Suppressor macrophage treated with lipopolysaccharide for 1 hour (primary cell): ENCODE measurements at places on chromosomes 5 and 9.

DNA sequence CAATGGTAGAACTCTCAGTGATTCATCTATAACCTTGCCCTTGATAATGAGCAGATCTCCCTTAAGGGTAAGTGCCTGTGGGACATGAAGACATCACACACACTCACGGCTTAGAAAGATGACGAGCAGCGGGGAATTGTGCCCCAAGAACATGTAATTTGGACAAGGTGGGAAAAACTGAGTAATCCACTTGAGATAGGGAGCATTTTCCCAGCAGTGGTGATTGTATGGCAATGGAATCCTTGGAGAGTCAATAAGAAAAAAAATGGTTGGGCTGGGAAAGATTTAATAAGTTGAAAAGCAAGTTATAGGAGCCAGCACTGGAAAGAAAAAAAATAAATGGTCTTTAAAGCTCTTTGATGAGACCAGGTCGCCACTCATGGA, 193.1 kb downstream of the GLIS3 start:
- DNase-seq = no peak

DNA sequence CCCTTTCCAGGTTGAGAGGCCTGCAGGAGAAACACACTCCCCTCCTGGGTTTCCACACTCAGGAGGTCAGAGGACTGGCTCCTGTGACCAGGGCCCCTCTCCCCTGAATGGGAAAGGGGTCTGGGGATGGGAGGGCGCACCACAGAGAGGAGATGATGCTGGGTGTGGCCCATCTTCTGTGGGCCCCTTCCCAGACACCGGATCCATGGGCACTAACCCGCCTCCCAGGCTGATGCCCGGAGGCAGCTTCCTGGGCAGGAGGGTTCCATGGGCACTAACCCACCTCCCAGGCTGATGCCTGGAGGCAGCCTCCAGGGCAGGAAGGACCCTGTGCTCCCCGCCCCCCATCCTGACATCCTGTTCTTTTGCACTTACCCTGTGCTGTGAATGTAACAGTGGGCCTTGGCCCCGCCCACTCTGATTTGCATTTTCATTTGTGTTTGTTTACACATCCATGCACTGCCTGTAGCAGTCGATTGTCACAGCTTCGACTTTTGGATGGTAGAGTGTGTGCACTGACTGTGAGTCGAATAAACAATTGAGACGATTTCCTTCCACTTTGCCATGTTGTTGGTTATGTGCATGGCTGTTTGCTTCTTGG, 9.3 kb upstream of the DOLPP1 start:
- DNase-seq = no peak

DNA sequence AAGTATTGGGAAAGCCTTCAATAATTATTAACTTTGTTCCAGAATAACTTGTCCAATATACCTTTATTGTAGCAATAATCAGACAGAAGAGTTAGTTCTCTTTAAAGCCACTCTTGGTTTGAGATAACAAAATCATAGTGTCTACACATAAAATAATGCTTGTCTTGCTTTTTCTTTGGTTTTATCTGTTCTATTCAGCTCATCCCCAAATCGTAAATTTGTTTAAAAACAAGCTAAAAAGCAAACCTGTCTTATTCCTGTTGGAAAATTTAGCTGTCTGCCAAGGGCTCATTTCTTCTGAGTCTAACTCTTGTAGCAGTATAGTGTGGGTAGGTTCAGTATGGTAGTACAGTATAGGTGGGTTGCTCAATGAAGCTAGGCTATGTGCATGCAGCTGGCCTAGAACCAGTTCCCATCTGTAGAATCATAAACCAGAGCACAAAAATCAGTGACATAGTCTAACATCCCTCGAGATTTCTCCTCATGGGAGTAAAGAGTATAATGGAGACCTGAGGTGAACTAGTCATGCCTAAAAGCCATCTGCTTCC, 17.9 kb upstream of the APBA1 start:
- DNase-seq = no peak

DNA sequence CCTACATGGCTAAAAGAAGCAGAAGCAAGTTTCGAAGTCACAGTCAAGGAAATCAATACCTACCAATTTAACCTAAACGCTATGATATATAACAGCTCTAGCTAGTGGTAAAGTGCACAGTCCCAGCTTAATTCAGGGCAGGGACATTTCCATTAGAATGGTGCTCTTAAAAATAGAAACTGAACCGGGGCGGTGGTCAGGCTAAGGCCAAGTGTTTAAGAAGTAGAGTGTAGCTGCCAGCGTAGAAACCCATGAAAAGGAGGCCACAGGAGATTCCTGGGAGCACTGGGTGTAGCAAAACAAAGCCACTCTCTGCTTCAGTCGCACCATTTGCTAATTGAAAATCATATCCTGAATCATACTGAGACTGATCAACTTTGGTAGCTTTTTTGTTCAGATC, 28.8 kb downstream of the PPIC start:
- no peak for DNase-seq

GRCh38 chr5:169085212-169085611, 215.7 kb downstream of the SLIT3 start:
- DNase-seq = no peak

GRCh38 chr5:10592601-10593000, 28.7 kb downstream of the ANKRD33B start:
- no peak for DNase-seq

- no peak for DNase-seq
These were observed 2.8 kb upstream of the PARP8 start for GRCh38 chr5:50663636-50664035.

DNA sequence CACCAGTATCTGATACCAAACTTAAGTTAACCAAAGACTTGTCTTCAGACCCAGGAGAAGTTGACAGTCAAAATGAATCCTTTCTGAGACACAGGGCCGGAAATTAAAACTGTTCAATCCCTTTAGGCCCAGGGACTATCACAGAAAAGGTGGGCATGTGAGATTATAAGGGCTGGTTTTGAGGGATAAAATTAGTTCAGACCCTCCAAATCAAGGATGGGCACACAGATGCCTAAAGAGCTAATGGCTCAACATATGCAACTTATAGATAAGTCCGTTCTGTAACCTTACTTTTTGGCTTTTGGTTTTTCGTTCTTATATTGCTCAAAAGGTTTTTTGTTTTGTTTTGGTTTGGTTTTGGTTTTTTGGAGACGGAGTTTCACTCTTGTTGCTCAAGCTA, 129.6 kb upstream of the ABCA1 start:
- no peak for DNase-seq

DNA sequence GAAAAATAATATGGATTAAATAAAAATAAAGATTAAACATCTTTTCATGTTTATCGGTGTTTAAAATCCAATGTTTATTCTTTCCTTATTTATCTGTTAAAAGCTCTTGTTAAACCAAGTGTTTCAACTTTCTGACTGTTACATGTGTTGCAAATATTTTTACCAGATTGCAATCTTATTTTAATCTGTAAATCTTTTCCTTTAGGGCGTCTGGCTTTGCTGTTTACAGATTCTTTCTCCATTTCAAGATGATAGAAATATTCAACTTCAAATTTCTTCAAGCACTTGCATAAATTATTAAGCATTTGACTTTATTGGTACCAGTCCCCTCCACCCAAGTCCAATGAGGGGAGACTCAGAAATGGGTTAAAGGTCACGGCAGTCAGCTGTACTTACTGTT, 16.9 kb upstream of the ABCA1 start:
- no peak for DNase-seq

GRCh38 chr5:67976891-67977601, 238.5 kb upstream of the PIK3R1 start:
- DNase-seq = peak; percentile 49

- no peak for DNase-seq
These were observed 10.0 kb upstream of the CLIC3 start for GRCh38 chr9:137006116-137007003.

- DNase-seq = no peak
These were observed 31.1 kb upstream of the MEIKIN start for GRCh38 chr5:131976414-131977211.

DNA sequence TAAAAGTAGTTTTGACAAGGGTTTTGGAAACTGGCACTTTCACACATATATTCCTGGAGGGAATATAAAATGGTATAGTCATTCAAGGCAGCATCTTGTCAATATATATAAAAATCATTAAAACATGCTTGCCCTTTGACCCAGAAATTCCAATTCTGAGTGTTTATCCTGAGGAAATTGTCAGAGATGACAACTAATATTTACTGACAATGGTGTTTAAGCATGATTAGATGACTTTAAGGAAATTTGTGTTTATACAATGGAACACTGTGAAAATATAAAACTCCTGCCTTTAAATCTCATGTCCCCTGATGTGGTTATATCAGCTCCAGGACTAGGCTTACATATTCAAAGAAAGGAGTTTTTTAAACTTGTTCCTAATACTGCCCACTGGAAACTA, 25.6 kb downstream of the PCSK1 start:
- DNase-seq = no peak

DNA sequence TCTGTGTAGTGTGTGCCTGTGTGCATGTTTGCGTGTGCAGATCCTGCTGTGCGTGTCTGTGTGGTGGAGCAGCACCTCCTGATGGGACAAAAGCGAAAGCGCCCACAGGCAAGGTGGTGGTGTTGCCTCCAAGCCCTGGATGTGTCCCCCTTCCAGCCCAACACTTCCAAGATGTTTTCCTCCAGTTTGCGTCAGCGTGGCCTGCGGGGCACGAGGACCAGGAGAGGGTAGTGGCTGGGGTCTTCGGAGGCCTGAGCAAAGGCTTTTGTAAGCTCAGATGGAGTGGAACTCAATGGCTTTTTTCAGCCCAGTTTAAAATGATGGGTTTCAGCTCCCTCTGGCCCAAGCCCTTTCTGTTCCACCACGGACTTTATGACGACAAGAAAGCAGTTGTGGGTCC, 209.5 kb downstream of the IRX2 start:
- DNase-seq = no peak

GRCh38 chr5:121870489-121870888, 18.8 kb downstream of the FTMT start:
- DNase-seq = no peak

- DNase-seq = no peak
These were observed 503.6 kb upstream of the PAPPA start for GRCh38 chr9:115649991-115650472.

DNA sequence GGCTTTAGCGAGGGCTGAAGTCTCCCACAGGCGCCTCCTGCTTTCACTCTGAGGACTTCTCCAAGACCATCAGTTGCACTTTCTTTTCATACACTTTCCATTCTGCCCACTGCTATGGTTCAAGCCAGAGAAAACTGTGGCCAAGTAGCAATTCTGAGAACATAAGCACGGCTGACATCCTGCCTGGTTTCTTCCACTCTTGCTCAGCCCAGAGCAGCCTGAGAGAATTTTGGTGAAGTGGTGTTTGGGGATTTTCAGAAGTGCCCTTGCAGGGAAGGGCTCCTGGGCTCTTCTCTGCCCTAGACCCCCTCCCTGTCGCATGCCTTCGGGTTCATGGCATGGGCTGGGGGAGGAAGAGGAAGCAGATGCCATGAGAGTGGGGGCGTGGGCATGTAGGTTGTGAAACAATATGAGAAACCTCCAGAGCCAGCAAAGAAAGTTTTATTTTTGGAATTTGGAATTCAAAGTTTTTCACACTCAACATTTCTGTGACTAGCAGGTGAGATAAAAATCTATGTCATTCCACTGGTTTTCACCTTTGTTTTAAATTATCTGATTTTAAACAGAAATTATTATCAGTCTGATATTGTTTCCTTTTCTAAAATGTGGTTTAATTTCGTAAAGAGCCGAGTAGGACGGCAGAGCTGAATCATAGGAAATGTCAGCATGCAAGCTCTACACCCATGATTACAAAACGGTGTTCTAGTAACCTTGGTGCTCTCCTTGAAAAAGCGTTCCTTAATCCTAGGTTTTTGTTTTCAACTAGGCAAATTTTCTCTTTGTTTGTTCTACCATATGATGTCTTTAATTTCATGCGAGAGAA, 27.8 kb upstream of the TNFSF8 start:
- peak; percentile 99 for DNase-seq

- no peak for DNase-seq
These were observed 31.2 kb downstream of the CDK7 start for GRCh38 chr5:69265931-69266330.

- DNase-seq = no peak
These were observed 28.3 kb downstream of the GALNT10 start for GRCh38 chr5:154218786-154219185.

GRCh38 chr5:152472083-152472482, 67.0 kb upstream of the NMUR2 start:
- no peak for DNase-seq
